ENCODE measurements at places on chromosomes 2 and 18.

DNA sequence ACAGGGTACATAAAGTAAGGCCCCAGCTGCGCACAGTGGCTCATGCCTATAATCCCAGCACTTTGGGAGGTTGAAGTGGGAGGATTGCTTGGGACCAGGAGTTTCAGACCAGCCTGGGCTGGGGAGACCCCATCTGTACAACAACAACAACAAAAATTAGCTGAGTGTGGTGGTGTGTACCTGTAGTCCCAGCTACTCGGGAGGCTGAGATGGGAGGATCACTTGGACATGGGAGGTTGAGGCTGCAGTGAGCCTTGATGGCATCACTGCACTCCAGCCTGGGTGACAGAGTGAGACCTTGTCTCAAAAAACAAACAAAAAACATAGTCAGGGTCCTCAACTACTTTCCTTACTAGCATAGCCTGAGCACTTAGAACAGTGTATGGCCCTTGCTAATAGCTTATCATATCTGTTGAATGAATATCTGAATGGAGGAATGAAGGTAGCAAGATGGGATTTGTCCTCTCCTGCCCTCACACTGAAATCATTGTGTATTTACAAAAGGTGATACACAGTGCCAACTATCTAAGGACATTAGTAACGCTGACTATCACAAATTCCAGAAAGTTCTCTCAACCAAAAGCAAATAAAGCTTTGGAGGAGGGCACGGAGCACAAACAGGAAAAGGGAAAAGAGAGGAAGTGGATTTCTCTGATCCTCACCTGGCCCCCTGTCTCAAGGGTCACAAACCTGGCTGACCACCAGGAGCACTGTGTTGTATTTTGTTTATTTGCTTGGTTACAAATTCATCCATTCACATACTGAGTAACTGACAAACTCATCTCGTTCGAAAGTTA lies 38.1 kb downstream of the L3MBTL4 start:
- DNase-seq, result no peak

DNA sequence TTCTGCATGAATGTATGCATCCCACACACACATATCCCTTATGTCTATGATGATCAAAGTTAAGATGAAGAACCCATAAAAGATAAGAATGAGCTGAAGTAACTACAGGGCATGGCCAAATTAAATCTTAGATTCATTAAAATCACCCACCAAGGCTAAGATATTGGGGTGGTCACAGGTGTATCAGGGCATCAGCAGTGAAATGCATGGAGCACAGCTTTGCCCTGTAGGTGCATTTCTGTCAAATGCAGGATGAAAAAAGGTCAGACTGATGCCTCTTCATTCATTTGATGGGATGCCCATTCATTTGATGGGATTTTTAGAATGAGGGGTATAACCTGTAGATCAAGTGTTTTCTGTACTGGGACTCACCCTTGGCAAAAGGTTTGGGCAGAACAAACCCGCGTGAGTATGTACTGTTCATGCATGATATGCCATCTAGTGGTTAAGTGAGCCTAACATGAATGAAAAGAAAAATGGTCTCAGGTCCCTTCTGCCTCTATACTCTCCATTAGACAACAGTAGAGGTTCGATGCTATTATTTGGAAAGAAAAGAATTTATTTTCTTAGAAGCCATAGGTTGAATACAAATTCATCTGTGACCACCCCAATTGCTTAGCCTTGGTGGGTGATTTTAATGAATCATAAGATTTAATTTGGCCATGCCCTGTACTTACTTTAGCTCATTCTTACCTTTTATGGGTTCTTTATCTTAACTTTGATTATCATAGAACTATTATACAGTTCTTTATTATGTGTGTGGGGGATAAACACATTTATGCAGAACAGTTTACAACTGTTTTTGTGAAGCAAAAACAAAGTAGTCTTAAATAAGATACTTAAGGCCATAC lies 43.2 kb upstream of the NOSTRIN start:
- DNase-seq, result peak; percentile 56

DNA sequence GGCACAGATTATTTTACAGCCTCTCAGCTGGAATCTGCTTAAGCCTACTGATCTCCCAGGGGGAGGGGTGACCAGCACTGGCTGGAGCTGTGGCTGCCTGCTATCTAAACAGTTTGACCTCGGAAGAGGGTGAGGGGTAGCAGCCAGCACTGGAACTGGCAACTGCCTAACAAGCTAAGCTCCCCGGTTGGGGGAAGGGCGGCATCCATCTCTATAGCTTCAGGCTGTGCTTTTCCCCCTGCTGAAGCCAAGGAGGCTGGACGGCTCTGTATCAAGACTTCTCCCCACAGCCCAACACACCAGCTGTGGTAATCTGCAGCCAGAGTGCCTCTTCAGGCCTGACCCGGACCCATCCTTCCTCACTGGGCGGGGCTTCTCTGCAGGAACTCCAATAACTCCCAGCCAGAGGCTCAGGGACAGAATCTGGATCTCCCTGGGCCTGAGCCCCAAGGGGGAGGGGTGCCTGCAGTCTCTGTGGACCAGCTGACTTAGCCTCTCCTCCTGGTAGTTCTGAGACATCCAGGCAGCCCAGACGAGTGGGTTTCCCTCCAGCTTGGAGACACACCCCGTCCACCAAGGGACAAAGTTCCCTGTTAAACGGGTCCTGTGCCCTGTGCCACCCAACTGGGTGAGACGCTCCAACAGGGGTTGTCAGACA lies 560.2 kb downstream of the LRP1B start:
- peak; percentile 13 for DNase-seq

DNA sequence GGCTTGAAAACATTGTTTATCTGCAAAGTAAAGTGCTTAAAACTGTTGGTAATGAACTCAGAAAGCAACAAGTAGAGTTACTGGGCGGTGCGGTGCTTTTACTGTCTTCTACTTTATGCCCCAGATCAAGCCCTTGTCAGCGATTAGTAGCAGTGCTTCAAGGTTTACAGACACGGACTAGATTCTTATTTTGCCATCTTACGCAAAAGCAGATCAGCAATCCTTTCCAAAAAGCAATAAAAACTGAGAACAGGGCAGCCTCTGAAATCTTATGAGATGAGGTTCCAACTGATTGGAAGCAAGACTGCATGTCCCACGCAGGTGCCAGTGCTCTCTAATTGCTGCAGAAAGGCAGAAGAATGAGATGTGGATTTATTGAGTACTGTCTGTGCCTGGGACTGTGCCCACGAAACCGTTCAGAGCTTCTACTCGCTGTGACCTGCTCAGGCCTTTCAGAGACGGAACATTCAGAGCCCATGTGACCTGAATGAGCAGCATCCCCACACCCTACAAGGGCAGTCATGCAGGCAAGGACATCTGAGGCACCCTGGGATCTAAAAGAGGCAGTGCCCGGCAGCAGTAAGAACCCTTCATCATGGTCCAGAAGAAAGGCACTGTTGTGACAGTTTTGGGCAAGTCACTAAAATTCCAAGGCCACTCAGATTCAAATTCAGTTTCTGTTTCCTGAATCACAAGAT lies 15.7 kb downstream of the COL4A3 start:
- no peak for DNase-seq

- peak; percentile 88 for DNase-seq
These were observed at the start of gene FZD7 for GRCh38 chr2:202033317-202034248. Gene FZD7, plus strand, starts transcription at chr2:202033855. Its CDS starts 793 bp downstream, at chr2:202034648.

DNA sequence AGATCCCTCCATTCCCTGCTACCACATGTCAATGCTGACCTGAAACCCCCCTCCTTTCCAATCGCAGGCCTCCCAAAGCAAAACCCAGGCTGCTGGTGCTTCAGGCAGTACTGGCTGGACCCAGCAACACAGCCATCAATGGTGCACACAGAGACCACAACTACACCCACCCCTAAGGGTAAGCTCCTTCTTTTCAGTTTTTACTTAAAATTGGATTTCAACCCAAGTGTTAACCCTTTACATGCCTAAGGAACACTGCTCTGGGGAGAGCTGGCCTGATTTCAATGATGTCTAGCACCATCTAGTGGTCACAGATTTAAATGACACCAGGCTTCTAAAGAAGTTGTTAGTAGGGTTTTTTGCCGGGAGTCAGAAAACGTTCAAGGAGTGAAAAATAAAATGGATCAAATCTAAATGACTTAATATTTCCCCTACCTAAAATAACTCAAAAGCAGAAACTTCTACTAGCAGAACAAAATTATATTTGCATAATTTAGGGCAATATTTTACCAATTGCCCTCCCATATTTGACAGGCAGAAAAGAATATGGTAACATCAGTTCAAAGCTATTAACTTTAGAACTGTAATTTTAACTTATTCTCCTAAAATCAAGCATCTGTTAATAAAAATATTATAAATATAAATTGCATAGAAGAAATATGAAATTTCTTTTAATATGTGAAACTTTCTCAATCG lies 24.6 kb downstream of the FECH start:
- peak; percentile 42 for DNase-seq

DNA sequence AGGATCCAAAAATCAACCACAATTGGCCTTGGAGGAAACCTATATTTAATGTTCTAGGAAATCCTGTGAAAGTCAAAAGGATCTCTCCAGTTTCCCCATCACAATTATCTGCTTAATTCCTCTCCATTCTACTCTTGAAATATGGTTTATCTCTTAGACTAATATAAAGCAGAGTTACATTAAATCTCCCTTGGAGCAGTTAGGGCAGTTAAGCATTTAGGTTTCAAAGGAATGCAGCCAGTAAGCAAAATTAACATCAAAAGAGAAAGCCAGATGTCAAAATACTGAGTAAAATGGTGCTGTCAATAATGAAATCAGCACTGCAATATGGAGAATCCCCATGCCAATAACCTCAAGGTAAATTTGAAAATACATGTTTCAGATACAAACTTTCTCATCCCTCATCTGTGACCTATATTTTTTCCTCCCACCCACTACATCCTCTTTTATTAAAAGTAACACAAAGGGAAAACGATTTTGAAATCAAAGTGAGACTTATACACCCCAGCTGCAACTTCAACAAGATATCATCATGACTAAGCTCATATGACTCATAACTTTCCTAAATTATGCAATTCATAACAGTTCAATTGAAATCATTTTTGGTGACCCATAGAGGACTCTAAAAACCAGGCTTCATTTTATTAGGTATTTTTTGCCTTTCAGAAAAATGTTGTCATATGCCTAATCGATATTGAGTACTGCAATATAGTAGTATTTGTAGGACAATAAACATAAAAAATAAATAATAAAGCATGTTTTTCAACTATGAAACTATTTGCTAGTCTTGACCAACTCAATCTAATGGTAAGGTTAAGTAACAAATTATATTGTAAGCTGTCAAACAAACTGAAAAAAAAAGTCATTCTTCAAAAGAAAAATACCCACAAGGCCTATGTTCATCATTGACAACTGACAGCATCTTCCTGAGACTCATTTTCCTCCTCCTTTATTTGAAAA lies 3.1 kb downstream of the ADAM17 start:
- DNase-seq, result no peak

DNA sequence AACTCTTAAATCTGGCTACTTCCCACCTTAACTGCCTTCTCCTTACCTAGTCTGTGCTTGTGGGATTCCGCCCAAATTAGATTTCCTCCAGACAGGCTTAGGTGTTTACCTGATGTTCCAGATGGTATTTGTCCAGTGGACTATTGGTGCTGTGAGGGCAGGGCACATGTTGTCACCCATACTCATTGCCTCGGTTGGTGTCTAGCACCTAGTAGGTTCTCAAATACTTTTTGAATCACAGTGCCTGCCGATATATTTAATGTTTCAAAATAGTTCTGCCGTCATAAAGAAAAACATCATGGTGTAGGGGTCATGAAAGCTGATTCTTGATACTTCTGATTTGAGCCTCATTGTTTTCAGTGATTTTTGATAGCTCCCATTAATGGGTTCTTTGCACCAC lies 1.1 kb downstream of the SEPTIN2 start:
- DNase-seq, result no peak

GRCh38 chr2:181103659-181104058 lies 123.3 kb downstream of the UBE2E3 start:
- no peak for DNase-seq

GRCh38 chr2:137957033-137957432 lies 7.2 kb upstream of the HNMT start:
- no peak for DNase-seq

DNA sequence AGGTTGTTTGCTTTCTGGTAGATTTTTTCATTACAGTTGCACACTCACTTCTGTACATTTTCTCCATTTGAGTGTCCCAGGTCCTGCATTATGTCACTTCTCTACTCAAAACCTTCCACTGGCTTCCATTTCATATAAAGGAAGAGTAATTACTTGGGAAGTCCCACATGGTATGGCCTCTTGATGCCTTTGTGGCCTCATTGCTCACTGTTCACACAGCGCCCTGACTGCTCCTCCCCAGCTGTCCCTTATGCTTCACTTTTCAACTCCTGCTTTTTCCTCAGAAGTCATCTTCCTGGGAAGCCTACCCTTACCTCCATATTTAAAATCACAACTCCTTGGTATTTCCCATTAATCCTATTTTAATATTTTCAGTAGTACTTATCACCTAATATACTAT lies 24.7 kb downstream of the GULP1 start:
- no peak for DNase-seq

- no peak for DNase-seq
These were observed 534.8 kb upstream of the CDH7 start for GRCh38 chr18:65215865-65216466.

DNA sequence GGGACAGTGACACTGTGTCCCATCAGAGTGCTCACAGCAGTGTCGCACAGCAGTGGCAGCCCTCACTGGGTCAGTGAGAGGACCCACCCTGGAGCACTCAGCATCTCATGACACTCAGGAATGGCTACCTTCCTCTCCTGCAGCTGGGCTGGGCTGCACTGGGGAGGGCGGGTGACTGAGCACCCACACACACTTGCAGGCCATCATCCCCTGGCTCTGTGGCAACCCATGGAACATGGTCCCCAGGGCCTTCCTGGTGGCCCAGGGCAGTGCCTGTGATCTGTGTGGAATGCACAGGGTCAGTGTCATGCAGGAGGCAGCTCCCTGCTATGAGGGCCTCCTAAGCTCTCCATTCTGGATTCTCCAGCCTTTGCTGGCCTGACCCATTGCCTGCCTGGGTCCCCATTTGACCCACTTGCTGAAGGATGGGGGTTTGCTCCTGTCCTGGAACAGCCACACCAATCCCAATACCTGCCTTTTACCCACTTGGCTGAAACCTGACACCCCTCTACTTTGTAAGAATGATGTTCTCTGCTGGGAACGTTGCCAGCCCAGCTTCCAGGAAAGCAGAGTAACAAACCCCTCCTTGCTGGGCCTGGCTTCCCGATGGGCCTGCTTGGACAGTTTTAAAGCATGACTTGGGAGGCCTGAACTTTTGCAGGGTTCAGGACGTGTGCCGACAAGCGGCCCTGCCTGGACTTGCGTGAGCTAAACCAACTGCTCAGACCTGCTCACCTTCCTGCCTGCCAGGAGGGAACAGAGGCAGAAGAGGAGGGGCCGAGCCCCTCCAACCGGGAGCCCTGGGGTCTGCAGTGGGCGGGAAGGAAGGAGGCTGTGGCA lies 13.7 kb downstream of the HS6ST1 start:
- DNase-seq, result peak; percentile 55

DNA sequence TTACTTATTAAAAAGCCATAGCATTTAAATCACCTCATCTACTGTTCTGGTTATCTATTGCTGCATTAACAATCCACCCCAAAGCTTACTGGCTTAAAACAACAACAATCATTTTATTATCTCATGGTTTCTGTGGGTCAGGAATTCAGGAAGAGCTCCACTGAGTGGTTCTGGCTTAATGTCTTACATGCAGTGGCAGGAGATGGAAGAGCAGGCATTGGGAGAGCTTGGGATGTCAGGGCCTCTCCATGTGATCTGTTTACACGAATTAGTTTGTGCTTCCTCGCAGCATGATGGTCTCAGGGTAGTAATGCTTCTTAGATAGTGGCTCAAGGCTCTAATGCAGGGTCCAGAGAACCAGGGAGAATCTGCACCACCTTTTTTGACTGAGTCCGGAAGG lies 14.4 kb upstream of the REL start:
- no peak for DNase-seq

- no peak for DNase-seq
These were observed 6.4 kb downstream of the BAZ2B start for GRCh38 chr2:159609811-159610549.

GRCh38 chr2:10279946-10280463 lies 22.7 kb upstream of the HPCAL1 start:
- no peak for DNase-seq
